ENCODE measurements at places on chromosomes 3 and 15.

- no peak for DNase-seq
These were observed 233.1 kb upstream of the HES1 start for GRCh38 chr3:193902607-193903511.

DNA sequence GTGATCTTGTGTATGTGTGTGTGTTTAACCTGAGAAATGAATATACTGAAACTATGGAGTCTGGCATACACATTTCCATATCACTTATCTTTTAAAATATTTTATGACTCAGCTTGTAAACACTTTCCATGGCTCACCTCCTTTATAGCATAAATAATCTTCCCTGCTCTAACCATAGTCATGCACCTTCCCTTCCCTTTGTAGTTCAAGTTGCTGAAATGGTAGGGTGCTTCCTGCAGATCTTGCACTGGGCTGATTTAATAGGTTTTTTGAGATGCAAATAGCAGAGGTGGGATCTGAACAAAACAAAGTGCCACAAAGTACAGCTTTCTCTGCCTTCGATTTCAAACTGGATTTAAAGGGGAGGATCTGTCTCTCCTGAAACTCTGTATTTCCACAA, 712.7 kb upstream of the LMCD1 start:
- no peak for DNase-seq

GRCh38 chr15:66770518-66771350, 68.7 kb downstream of the SMAD6 start:
- no peak for DNase-seq

GRCh38 chr3:175386630-175387029, 527.5 kb downstream of the NAALADL2 start:
- DNase-seq = no peak

GRCh38 chr3:185176750-185177359, 24.0 kb upstream of the C3orf70 start:
- peak; percentile 17 for DNase-seq

- no peak for DNase-seq
These were observed 25.8 kb upstream of the NEDD4 start for GRCh38 chr15:56019060-56019793.

DNA sequence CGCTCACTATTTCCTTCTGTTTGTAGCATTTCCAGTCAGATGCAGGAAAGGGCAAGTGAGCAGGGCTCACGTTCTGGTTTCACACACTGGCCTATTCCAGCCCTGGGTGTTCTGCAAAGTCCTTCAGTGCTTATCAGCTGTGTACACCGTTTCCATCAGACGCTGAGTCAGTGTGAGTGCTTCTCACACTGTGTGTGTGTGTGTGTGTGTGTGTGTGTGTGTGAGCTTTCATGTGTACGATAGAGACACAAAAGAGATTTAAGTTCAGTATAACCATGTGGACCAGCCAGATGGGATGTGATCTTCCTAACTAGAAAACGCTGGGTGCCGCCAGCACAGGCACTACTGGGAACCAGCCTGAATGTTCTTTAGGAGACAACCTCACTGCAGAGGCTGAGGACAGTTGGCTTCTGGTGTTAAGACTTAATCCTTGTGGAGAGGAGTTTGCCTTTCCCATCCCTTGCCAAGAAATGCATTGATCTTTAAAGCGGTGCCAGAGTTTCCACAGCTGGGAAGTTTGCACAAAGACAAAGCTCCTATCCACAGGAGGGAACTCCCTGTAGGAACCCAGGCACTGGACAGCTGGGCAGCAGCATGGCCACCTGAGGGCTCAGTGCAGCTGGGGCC, 3.9 kb upstream of the CHSY1 start:
- peak; percentile 64 for DNase-seq

DNA sequence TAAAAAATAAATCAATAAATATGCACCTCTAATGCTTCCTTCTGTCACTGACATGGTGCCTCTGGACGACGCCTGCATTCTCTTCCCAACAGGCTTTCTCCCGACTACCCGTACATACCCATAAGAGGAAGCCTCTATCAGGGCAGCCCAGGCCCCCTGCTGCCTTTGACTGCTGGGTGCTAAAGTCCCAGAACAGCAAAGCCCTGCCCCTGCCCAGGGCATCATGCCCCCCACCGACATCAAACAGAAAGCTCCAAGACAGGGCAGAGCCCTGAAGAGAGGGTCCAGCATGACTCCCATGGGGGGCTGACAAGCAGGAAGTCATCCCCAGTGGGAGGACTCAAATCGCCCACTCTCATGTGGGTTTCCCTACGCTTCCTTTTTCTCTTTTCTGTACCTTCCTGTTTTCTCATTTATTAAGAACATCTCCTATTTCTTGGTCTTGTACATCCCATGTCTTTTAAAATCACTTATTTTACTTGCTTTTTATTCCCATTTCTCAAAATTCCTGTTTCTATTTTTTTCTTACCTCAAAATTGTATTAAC, 23.4 kb downstream of the XPC start:
- DNase-seq = no peak

DNA sequence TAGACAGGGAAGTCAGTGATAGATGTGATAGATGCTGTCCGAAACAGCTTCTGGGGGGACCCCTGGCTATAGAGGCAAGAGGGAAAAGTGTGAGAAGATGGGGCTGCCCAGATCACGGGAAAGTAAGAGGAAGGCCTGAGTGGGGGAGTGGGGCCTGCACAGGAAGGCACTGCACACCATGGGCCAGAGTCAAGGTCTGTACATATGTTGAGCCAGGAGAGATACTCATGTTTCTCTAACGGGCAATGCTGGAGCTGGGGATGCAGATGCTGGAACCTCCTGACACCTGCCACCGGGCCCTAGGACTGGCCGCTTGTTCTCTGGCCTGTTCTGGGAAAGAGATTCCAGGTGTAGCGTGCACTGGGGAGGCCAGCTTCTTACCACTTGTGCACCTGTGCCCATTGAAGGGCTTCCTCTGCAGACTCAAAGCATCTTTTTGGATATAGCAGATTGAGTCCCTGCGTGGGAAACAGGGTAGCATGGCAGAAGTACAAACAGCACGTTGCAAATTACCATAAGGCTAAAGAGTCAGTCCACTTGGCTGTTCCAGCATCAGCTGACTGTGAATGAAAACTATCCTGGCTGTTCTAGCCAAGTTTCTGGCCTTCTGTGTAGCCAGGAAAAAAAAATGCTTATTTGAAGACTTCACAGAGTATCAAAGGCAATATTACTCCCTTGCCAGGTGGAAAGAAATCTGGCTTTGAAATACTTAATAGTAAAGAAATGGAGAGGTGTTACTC, 77.1 kb upstream of the GSK3B start:
- DNase-seq = no peak

GRCh38 chr3:171116824-171117395, 90.4 kb upstream of the SLC2A2 start:
- DNase-seq = no peak

DNA sequence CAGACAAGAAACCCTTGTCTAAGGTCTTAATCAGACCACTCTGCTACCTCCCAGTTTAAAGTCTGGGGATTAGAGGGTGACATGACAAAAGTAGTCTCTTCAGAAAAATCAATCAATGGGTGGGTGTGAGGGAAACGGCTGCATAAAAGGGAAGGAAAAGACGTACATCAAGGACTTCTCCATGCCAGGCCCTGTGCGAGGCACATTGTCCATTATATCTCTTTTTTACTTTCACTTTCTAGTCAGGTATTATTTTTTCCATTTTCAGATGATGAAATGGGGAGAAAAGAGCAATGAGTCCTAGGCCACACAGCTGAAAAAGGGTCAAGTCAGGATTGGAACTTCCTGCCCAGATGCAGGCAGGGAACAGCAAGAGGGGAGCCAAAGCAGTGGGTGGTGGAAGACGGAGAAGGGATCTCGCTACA, 4.6 kb upstream of the CX3CR1 start:
- no peak for DNase-seq

GRCh38 chr15:62637574-62637897, 405.0 kb upstream of the TPM1 start:
- DNase-seq = no peak

DNA sequence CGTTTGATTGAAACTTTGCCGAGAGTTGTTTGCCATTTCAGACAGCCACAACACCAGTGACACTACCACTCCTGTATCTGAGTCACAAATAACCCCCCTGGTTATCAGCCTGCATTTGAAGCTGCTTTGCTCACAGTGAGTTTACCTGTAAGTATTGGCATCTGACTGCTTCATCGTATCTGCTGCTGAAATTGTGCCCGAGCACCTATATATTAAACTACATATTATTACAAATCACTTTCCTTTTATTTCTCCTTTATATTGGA, 39.2 kb upstream of the SPSB4 start:
- no peak for DNase-seq

DNA sequence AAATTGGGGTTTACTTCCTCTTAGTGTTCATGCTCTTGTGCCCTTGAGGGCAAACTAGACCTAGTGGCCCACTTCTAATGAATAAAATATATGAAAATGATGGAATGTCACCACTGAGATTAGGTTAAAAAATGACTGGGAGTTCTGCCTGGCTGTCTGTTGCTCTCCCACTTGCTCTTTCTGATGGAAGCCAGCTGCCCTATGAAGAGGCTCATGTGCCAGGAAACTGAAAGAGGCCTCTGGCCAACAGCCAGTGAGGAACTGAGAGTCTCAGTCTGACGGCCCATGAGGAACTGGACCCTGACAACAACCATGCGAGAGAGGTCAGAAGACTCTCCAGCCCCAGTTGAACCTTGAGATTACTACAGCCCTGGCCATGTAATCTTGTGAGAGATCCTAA, 107.1 kb upstream of the FHIT start:
- DNase-seq = peak; percentile 45

DNA sequence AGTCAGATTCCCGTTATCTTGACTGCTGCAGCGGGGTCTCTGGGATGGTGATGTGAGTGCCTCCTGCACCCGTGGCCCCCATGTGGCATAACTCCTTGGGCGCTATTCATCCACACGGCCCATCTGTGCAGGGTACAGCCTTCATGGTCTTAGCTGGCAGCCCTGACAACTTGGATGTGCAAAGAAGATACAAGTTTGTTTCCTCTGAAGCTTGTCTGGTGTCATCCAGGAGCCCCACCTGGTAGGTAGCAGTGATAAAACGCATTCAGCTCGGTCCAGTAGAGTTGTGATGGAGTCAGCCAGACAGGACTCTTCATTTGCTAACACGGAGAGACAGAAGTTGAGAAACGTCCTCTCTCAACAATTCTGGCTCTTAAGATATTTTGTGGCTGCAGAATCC, 53.3 kb downstream of the CORO2B start:
- no peak for DNase-seq

GRCh38 chr3:188231456-188231855, 77.5 kb downstream of the LPP start:
- DNase-seq = no peak

- DNase-seq = no peak
These were observed 1.0 kb downstream of the ZNF589 start for GRCh38 chr3:48241796-48242455.

GRCh38 chr3:120156699-120157098, 62.5 kb upstream of the GSK3B start:
- no peak for DNase-seq

DNA sequence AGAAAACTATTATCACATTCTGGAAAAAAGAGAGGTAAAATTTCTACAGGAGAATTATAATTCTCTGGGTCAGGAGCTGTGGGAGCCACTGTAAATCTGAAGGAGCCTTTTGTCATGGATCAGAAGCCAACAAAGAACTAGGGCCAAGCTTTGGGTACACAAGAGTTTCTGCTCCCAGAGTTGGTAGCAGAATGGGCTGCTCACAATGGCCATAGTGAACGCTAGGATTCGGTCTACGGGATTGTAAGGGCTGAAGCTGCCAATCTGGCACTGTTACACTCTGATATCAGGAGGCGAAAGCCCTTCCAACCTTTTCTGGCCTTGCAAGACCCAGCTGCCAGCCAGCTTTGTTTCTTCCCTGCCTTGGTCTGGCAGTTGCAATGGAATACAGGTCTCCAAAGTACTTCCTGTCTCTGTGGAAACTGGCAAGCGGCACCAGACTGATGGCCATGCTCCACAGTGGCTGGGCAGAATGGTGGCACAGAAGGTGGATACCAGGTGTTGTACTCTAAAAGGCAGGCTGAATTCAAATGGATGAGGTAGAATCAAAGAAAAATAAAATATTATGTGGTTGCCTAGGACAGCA, 831.7 kb downstream of the CADM2 start:
- DNase-seq = peak; percentile 87

DNA sequence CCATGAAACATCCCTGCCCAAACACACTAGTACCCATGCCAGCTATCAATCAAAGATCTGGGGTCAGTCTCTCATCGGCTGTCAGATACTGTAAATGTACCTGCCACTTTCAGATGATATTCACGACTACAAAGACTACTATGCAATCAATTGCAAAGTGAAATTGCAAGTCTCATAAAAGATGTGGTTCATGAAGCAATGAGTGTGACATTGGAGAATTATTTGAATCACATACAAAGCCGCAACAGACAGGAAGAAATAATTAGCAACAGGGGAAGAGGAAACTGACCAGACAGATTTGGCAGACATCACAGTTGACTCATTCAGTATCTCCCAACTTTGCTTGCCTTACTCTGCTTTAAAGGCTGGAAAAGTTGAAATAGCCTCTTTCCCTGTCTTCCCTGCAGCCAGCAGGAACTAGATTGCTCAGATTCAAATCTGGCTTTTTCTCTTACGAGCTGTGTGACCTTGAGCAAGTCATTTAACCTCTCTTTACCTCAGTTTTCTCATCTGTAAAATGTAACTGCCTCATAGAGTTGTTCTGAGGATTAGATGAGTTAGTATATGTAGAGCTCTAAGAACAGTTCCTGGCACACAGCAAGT, 95.7 kb upstream of the C3orf80 start:
- no peak for DNase-seq

GRCh38 chr3:98136631-98137030, 6.1 kb downstream of the OR5H1 start:
- no peak for DNase-seq

DNA sequence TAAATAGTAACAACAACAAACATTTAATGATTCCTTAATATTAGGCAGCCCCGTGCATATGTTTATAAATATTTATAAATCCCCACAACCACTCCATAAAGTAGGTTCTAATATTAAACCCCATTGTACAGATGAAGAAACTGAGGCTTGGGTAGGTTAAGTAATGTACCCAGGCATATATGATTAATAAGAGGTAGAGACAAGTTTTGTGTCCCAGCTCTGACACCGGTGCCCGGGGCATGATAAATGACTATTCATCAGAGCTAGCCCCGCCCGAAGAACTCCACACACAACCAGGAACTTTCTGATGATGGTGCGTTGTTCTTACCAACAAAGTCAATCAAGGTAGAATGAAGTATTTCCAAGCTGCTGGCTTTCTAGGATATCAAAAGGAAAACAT, 19.4 kb downstream of the CDCP1 start:
- DNase-seq = no peak

- no peak for DNase-seq
These were observed 61.0 kb downstream of the SCN5A start for GRCh38 chr3:38588371-38588971.

DNA sequence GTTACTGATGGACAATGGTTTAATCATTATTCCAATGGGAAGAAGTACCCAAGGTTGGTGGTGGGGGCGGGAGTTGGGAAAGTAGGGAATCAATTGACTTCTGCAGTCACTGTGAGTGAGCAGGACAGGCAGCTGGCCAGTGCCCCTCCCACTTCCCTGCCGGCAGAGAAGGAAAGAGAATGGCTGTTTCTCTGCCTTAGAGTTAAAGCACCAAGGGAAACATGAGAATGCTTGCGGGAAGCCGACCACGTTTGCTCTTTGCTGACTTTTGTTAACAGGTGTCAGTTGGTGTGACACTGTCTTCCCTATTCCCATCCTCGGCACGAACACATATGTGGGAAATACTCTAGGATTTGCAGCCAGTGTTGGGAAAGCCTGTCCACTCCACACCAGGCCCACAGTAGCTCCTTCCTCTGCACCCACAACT, 33.5 kb upstream of the MFSD1 start:
- DNase-seq = peak; percentile 52

All from body of pancreas (tissue), 4 donors.